ENCODE measurements at places on chromosomes 4 and X.

DNA sequence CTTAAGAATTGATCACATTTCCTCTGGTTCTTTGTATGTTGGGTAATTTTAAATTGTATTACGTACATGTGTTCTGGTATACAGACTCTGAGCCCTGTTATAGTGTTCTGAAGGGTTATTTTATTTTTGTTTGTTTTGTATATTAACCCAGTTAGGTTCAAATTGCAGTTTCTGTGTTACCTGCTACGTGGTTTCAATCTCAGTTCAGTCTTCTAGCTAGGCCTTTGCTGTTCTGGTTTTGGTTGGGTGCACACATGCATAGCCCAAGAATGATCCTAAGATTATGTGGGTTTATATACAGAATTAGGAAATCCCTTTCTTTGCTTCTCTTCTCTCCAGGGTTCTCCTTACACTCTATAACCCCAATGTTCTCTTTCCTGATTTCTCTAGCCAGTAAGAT is 161.0 kb downstream of the PPP1R2C start:
- no peak for DNase-seq

GRCh38 chr4:4249866-4250265 is 1.8 kb upstream of the TMEM128 start:
- no peak for DNase-seq

GRCh38 chr4:68228568-68228967 is 16.9 kb downstream of the TMPRSS11B start:
- no peak for DNase-seq

GRCh38 chr4:79315891-79316290 is 10.0 kb downstream of the NAA11 start:
- no peak for DNase-seq

- no peak for DNase-seq
These were observed 198.6 kb downstream of the KCNIP4 start for GRCh38 chr4:21749924-21750323.

Data from CD4-positive, alpha-beta T cell treated with Interleukin-15 for 4 hours (primary cell).